Calu3 (cell line): ENCODE measurements at places on chromosomes 7 and 10. TPM values are rescaled to one million over a fixed set of nuclear protein-coding genes. Genes with fewer than 3 reads are reported as not detected.

GDF10 gene
- total RNA-seq = not detected in 2 replicates

LRRD1 gene
- total RNA-seq = not detected in 2 replicates

GRCh38 chr7:149063476-149063875 lies 27.0 kb downstream of the ZNF786 start:
- no peak overlapping the region for H3K27ac ChIP-seq
- H3K36me3 ChIP-seq = peaks cover 27% of the 10 kb centered on the region
- no peaks in the 10 kb centered on the region for H3K4me1 ChIP-seq
- no peak overlapping the region for H3K4me3 ChIP-seq

DNA sequence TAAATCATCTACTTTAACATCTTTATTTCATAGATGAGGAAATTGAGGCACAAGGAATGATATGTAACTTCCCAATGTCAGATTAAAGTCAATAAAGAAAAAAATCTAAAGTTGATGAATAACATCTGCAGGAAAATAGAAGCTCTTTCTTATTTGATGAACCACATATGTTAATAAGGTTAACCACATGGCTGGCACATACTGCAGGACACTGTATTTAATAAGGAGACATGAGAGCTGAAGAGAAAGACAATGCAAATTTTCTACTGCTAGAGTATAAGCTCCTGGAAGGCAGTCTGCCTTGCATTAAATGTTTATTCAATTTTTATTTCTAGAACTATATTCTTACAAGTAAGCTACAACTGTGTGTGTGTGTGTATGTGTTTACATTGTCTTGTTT lies 4.4 kb downstream of the RAB11FIP2 start:
- no peak overlapping the region for H3K4me3 ChIP-seq
- no peak for DNase-seq
- H3K36me3 ChIP-seq = peaks cover 20% of the 10 kb centered on the region

- DNase-seq = no peak
- H3K36me3 ChIP-seq = no peaks in the 10 kb centered on the region
- H3K27me3 ChIP-seq = no peaks in the 10 kb centered on the region
- H3K4me3 ChIP-seq = no peak overlapping the region
- no peak overlapping the region for H3K27ac ChIP-seq
- no peaks in the 10 kb centered on the region for H3K4me1 ChIP-seq
Observed at GRCh38 chr10:28282336-28282735, 20.5 kb downstream of the MPP7 start.

ANXA8 gene
- total RNA-seq = 0.69 and 1.1 TPM in 2 replicates

UCMA gene
- total RNA-seq = not detected in 2 replicates

AKR1E2 gene
- total RNA-seq = 1.1 and 2.8 TPM in 2 replicates

SEMA3A gene
- total RNA-seq = 20.2 and 24.3 TPM in 2 replicates

DNA sequence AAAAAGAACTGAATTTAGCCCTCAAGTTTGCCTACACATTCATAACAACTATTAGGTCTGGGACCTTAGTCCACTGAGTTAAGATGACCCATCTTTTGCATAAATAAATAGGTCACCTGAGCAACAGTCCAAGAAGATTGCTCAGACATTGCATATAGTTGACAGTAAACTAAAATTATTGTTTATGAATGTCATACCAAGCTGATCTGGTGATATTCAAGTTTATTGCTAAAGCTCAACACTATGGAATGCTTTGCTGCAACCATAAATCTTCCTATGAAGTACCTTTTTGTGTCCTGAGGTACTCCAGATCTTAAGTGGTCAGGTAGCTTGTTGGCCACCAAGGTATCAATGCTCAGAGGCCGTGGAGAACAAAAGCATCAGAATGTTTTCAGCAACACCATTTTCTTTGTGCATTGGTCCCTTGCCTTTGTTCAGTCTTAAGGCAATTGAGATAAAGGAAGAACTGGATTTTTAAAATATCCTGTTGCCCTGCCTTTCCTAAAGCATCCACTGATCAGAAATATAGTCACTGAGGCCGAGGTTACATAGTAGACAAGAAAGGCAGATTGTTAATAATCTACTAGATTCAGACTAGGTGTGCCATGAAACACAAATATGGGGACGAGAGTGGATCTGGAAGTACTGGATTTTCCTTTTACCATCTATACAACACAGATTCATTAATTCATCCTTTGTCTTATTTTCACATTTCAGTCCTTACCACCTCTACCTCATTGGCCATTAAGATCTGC lies 321.3 kb downstream of the PTEN start:
- H3K36me3 ChIP-seq = no peaks in the 10 kb centered on the region
- no peaks in the 10 kb centered on the region for H3K4me1 ChIP-seq
- H3K4me3 ChIP-seq = no peak overlapping the region
- no peak overlapping the region for H3K27ac ChIP-seq

DNA sequence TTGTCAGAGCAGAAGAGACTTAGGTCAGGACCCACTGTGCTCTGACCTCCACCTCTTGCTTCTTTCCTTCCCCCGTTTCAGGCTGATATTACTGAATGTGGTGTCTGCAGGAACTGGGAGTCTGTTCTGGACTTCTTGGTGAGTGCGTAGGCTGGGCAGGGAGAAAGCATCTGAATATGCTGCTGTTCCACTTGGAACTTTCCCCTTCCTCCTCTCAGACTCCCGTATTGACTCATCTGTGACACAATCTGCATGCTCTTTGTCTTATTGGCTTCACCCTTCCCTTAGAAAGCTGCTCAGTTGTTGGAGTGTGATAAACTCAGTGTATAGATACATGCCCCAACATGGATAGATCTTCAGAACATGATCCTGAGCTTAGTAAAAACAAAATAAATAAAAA lies 137.6 kb upstream of the HABP2 start:
- H3K27me3 ChIP-seq = peaks cover 80% of the 10 kb centered on the region
- no peak overlapping the region for H3K4me3 ChIP-seq
- no peak overlapping the region for H3K27ac ChIP-seq
- no peaks in the 10 kb centered on the region for H3K4me1 ChIP-seq
- H3K36me3 ChIP-seq = peaks cover 5% of the 10 kb centered on the region

- H3K27ac ChIP-seq = no peak within 1 kb of the TSS
- H3K4me3 ChIP-seq = peak within 1 kb of the TSS; percentile 45
- no peak for DNase-seq
Observed at GRCh38 chr7:128910569-128910945, at the start of gene KCP. Gene KCP, minus strand, starts transcription at chr7:128910709. Its CDS starts 33 bp downstream, at chr7:128910676.

GRCh38 chr7:2225336-2225735 lies 7.4 kb downstream of the MAD1L1 start:
- H3K36me3 ChIP-seq = peaks cover 36% of the 10 kb centered on the region
- peak; percentile 46 for DNase-seq
- H3K4me1 ChIP-seq = peaks cover 16% of the 10 kb centered on the region
- no peak overlapping the region for H3K27ac ChIP-seq
- H3K4me3 ChIP-seq = no peak overlapping the region

DNA sequence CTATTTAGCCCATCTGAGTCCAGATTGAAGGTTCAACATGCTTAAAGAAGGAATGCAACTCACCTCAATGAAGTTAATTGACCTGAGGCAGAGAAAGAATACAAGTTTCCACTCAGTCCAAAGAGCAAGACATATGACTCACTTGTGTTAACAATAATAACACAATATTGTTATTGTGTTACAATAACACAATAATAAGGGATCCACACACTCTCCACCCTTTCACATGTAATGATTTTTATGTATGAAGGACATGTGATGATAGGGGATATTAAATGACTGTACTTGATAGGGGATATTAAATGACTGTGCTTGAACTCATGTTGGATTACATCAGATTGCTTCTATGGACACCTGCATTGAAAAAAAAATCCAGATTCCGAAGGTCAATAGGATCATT lies 3.6 kb upstream of the ABCB1 start:
- no peak overlapping the region for H3K27ac ChIP-seq
- H3K4me1 ChIP-seq = peaks cover 14% of the 10 kb centered on the region
- no peak overlapping the region for H3K4me3 ChIP-seq
- DNase-seq = no peak
- peaks cover 22% of the 10 kb centered on the region for H3K27me3 ChIP-seq

MYO3A gene
- total RNA-seq = 0.14 TPM in 1 of 2 replicates, not detected in the other

DNA sequence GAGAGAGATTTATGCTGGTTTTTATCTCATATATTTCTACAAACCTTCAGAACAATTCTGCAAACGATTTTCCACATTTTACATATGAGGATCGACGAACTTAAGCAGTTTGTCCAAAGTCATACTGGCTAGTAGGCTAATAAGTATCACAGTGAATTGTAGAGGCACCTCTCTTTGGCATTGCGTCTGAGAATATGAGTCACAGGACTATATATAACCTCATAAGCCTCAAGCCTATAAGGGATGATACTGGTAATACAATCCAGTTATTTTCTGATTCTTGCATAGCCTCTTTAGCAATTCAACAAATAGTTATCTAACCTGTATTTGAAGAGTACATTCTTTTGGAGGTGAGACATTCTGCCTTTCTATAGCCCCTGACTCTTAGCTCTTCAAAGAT lies 129.8 kb downstream of the GPR158 start:
- no peak overlapping the region for H3K4me3 ChIP-seq
- DNase-seq = no peak
- no peaks in the 10 kb centered on the region for H3K4me1 ChIP-seq
- no peaks in the 10 kb centered on the region for H3K27me3 ChIP-seq

- DNase-seq = no peak
- peak overlapping the region; percentile 51 for H3K27ac ChIP-seq
- H3K4me1 ChIP-seq = peaks cover 31% of the 10 kb centered on the region
- no peaks in the 10 kb centered on the region for H3K27me3 ChIP-seq
- H3K36me3 ChIP-seq = no peaks in the 10 kb centered on the region
Observed at GRCh38 chr10:3399756-3400155, 227.2 kb upstream of the PITRM1 start.

GRCh38 chr7:76191783-76192240 lies 9.9 kb upstream of the SRRM3 start:
- H3K27me3 ChIP-seq = peaks cover 49% of the 10 kb centered on the region
- no peaks in the 10 kb centered on the region for H3K36me3 ChIP-seq
- no peaks in the 10 kb centered on the region for H3K4me1 ChIP-seq
- DNase-seq = peak; percentile 24
- H3K27ac ChIP-seq = no peak overlapping the region
- no peak overlapping the region for H3K4me3 ChIP-seq

GRID2IP gene
- 1.2 and 1.4 TPM in 2 replicates for total RNA-seq

ITIH5 gene
- 2.0 and 5.2 TPM in 2 replicates for total RNA-seq

DNA sequence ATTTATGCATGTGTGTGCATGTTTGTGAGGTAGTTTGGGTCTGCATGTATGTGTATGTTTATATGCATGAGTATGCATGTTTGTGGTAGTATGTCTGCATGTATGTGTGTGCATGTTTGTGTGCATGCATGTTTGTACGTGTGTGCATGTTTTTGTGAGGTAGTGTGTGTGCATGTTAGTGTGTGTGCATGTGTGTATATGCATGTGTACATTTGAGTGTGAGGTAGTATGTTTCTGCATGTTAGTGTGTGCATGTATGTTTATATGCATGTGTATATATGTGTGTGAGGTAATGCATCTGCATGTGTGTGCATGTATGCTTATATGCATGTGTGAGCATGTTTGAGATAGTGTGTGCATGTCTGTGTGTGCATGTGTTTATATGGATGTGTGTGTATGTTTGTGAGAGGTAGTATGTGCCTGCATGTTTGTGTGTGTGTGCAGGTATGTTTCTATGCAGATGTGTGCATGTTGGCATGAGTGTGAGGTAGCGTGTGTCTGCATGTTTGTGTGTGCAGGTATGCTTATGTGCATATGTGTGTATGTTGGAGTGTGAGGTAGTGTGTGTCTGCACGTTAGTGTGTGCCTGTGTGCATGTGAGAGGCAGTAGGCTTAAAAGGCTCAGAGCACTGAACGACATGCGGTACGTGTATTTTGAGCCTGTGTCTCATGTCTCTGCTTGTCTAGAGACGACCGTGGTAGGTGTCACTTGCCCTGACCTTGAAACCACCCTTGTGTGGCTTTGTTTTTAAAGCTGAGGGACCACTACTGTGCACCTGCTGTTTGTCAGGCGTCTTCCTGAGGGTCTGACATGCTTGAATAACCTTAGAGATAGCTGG lies 43.7 kb downstream of the PFKP start:
- peaks cover 82% of the 10 kb centered on the region for H3K36me3 ChIP-seq
- peaks cover 18% of the 10 kb centered on the region for H3K4me1 ChIP-seq
- DNase-seq = no peak
- H3K4me3 ChIP-seq = no peak overlapping the region

WDR86 gene
- total RNA-seq = not detected in 2 replicates

GRCh38 chr7:70376561-70377031 lies 755.3 kb upstream of the GALNT17 start:
- no peaks in the 10 kb centered on the region for H3K36me3 ChIP-seq
- no peak overlapping the region for H3K4me3 ChIP-seq
- DNase-seq = no peak
- H3K27ac ChIP-seq = no peak overlapping the region

- H3K36me3 ChIP-seq = no peaks in the 10 kb centered on the region
- H3K27me3 ChIP-seq = no peaks in the 10 kb centered on the region
- DNase-seq = no peak
- H3K27ac ChIP-seq = no peak overlapping the region
Observed at GRCh38 chr10:125708971-125709503, 10.5 kb upstream of the EDRF1 start.

GRCh38 chr10:108424656-108425055 lies 1260.2 kb upstream of the SORCS1 start:
- no peak for DNase-seq
- H3K27me3 ChIP-seq = no peaks in the 10 kb centered on the region
- no peaks in the 10 kb centered on the region for H3K4me1 ChIP-seq
- no peak overlapping the region for H3K27ac ChIP-seq
